ENCODE measurements at places on chromosomes 12 and 14.
A peak's percentile ranks its signal among the peaks of the same experiment; 100 is the strongest.

GRCh38 chr14:39055786-39056474, 47.1 kb downstream of the SEC23A start:
- DNase-seq, result no peak

DNA sequence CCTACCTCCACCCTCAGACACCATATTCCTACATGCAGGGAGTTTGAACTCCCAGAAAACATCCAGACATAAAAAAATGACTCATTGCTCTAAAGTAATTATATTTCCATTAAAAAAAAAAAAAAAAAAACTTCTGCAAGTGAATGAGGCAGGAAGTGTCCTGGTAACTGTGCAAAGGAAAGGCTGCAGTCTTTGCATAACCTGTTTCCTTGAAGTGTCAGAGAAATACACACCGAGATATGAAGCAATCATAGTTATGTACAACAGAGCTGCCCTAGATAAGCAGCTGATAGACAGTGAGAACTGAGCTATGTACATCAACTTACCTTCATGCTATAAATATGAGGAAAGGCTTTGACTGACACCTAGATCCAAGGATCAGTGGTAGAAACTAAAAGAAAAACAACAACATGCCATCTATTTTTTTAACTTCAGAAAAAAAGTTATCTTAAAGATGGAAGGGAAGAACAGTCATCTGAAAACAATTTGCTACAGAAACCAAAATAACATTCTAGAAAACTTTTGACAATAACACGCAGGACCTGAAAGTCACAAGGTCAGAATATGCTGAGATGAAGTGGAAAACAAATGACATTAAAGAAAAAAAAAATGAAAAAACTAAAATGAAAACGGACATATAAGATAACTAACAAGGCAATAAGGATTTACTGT, 263.2 kb downstream of the SEC23A start:
- no peak for DNase-seq

GRCh38 chr14:77344377-77344996, 23.7 kb downstream of the GSTZ1 start:
- no peak for DNase-seq

DNA sequence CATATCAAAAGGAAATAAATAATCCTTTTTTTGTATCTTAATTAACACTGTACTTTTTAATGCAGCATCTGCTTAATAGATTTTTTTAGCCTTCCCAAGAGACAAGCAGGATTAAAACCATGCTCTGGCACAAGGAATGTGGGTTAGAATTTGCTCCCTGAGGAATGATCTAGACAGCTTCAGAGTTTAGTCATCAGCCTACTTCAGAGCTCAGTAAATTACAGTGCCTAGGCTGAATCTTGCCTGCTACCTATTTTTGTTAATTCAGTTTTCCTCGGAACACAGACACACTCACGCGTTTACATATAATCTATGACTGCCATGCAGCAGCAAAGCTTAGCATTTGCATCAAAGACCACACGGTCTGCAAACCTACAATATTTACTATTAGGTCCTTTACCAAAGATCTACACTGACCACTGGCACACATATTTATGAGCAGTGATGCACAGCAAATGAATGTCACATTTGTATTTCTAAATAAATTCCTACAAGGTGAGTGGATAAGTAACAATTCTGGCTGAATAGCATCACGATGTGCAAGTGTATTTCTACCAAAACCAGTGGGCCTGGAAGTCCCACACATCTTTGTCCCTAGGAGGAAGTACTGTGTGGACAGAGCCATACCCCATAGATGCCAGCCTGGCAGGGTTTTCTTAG, 309.8 kb upstream of the TMEM132C start:
- no peak for DNase-seq

DNA sequence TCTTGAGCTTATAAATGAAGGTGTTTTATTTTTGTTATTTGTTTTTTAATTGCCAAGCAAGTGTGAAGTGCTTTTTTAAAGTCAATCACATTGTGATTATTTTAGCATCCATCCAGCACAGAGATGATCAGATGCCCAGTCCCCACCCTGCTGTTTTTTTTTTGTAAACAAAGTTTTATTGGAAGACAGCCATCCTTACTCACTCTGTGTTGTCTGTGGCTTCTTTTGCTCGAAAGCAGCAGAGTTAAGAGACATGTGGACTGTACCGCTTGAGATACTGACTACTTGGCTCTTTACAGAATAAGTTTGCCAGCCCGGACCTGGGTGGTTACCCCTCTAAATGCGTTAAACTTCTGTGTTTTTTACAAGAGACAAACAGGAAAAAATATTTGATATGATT, 30.9 kb upstream of the AMN start:
- no peak for DNase-seq

DNA sequence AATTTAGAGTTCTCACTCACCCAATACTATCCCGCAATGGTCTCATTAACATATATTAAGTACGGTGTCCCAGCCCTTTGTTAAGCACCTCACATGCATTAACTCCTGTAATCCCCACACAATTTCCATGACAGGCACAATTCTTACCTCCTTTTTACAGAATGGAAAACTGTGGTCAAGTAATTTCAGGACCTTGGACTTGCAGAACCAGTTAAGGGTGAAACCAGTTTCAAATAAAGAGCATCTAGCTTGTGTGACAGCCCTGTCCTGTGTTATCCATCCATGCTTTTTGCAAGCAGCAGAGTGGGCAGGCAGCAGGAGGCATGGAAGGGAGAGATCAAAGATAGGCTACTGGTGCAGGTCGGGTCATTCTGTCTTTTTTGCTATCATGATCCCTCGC, 470.8 kb downstream of the NELL2 start:
- no peak for DNase-seq

GRCh38 chr14:38098074-38098836, 109.4 kb upstream of the SSTR1 start:
- no peak for DNase-seq

DNA sequence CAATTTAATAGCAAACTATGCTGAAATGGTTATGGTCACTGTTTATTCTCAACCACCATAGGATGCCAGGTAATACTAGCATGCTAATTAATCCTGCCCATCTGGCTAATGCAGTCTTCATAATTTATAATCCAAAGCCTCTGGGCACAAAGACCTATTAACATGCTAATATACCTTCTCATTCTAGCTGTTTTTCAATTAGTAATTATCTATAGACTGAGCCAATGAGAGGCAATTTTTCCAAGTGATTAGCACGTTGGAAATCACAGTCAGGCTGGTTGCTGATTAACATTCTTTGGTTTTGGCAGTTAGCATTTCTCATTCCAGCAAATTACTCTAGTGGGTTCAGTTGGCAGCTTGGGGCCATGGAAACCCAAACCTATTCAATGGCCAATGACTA, 357.2 kb downstream of the SEC23A start:
- DNase-seq, result no peak

DNA sequence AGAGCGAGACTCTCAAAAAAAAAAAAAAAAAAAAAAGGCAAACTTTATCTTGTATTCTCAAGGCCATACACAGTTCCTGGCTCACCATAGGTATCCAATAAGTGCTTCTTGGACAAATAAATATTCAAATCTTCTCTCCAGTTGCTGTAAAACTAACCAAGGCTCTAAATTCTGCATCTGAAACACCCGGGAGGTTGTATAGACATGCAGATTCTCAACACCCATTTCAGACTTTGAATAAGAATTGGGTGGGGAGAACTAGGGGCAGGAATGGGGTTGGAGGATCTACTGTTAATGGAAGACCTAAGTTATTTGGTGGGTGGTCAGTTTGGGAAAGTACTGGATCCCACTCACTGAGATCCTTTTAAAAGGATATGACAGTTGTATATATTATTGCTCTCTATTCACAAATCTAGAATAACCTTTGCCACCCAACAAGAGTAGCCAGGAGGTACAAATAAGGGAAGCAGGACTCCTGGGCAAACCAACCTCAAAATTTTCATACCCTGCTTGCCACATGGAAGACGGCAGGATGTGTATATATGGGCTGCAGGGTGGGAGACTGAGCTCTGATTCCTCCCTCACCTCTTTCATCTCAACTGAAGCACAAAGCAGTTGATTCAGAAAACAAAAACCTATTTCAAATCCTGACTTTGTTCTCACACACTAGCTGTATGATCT, 879 bp downstream of the GDF3 start:
- no peak for DNase-seq

DNA sequence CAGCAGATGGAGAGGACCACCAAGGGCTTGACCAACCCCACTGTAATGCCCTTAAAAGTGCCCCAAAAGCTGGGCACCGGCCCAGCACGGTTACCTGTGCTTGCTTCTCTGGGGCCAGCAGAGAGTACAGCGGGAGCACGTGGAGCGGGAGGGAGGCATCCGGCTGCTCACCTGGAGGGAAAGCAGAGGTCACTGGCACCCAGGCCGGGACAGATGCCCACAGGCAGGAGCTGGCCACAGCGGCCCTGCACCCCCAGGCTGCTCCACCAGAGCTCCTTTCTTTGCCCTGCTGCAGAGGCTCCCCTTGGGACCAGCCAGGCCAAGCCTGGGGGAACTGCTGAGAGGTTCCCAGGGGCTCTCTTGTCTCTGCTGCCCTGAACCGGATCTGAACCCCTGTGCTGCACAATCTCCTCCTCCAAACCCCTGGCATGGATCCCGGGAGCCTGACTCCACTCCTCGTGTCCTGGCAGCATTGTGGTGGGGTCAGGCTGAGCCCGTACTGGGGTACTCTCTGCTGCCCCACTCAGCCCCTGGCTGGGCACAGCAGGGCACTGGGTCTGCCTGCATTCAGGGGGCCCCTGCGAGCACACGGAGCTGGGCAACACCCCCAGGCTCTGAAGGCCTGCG, 24.0 kb downstream of the DHX37 start:
- DNase-seq, result no peak

DNA sequence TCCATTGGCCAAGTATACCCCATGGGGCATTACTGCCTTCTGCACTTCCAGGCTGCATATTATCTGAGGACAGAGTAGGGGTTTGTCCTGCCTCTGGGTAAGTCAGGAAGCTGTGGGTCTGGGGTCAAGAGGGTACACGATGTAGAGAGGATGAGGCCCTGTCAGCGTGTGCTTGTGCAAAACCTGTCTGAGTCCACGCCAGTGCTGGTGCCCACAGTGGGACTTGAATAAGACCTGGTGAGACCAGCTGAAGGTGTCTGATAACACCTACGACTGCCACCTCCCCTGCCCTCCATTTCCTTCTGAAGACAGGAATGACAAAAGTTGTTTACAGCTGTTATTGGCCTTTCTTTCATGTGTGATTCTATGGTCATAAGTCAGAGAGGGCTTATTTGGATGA, 22.1 kb upstream of the NID2 start:
- DNase-seq, result no peak

DNA sequence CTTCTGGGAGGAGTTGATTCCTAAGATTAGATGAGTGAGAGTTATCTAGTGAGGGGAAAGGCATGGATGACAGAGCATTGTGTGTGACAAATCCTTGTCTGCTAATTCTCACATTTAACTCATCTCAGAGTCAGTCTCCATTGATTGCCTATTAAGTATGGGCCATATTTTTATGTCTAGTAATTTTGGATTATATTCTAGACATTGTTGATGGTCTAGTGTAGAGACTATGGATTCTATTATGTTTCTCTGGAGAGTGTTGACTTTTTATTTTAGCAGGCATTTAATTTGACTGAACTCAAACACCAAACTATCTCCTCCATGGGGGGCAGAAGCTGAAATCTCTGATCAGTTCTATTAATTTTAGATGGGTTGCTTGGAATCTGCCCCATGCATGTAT, 114.4 kb downstream of the CACNA1C start:
- no peak for DNase-seq

DNA sequence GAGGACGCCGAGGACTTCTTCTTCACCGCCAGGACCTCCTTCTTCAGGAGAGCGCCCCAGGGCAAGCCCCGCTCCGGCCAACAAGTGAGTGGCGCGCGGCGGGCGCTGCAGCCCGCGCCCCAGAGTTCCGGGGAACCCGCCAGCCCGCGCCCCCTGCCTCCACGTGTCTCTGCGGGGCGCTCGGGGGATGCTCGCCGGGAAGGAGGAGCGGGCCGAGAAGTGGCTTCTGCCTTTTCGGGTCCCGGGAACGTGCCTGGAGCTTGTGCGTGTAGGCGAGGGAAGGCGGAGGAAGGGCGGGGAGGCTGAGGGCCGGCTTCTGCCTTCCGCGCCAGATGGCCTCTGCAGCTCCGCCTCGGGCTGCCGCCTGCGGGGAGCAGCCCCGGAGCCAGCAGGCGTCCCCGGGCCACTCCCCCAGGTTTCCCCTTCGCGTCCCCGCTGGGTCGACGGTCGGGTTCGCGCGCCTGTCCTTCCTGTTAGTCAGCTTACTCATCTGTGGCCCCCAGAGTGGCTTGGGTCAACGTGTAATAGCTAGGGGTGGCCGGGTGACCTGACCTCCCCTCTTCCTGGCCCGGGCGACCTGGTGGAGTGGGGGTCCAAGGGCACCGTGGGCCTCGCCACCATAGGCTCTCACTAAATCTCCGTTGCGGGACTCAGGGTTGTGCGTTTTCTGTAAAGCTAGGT, 505 bp downstream of the RASSF3 start:
- peak; percentile 71 for DNase-seq

DNA sequence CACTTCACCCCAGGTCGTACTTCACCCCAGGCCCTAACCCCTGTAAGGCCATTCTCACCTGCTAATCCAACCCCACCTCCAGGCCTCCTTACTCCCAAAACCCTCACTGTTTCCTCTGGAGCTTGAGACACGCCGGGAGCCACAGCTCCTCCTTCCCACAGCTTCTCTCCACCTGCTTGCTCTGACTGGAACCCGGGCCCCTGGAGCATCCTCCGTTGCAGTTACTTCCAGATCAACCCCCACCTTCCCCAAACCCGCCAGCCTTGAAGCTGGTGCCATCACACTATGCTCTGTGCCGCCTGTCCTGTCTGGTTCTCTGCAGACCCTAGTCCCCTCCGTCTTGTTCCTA, 34.6 kb upstream of the PPP2R5C start:
- DNase-seq, result no peak
